ENCODE measurements at places on chromosomes 7 and 10.

DNA sequence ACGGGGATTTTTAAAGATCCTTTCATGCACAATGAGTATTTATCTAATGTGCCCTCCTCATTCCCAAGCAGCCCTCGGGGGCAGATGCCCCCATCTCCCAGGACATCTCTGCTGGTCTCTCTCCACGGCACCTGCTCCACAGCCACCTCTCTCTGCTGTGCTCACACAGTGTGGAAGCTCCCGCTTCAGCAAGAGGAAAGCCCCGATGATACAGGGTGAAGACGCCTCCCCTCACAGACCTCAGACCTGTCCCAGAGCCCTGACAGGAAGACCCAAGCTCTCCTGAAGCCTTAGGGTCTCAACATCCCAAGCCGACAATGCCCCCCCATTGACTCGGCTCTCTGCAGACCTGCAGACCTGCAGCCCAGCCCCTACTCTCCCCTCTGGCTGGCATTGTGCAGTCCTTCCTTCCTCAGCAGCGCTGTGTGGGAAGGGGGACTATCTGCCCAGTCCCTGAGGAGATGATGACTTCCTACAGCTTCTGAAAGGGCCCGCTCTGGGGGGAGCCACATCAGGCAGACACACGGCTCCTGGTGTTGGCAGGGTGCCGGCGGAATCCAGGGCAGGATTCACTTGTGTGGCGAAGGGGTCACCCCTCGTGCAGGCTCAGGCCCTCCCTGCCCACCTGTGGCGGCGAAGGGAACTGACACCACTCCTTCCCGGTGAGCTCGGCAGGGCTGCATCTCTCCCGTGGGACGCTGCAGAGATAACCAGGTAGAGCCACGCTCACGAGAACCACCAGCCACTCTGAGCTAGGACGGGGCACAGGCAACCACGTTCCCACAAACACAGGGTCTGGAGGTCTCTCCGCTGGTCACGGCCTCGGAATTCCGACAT is 61.8 kb downstream of the PTPRN2 start:
- no peaks in the 10 kb centered on the region for H3K36me3 ChIP-seq
- no peak for DNase-seq
- H3K27ac ChIP-seq: no peak overlapping the region
- no peaks in the 10 kb centered on the region for H3K27me3 ChIP-seq
- H3K4me3 ChIP-seq: no peak overlapping the region
- no peaks in the 10 kb centered on the region for H3K4me1 ChIP-seq

GRCh38 chr10:105284476-105285215 is 643.6 kb downstream of the SORCS3 start:
- no peaks in the 10 kb centered on the region for H3K36me3 ChIP-seq
- H3K4me1 ChIP-seq: no peaks in the 10 kb centered on the region
- DNase-seq: no peak
- no peak overlapping the region for H3K27ac ChIP-seq
- H3K27me3 ChIP-seq: no peaks in the 10 kb centered on the region

GRCh38 chr10:77240706-77241349 is 396.8 kb downstream of the KCNMA1 start:
- H3K27me3 ChIP-seq: no peaks in the 10 kb centered on the region
- no peak overlapping the region for H3K4me3 ChIP-seq
- H3K4me1 ChIP-seq: no peaks in the 10 kb centered on the region
- H3K36me3 ChIP-seq: no peaks in the 10 kb centered on the region
- peak overlapping the region; percentile 90 for H3K27ac ChIP-seq

GRCh38 chr7:136692221-136692620 is 176.2 kb upstream of the CHRM2 start:
- H3K4me1 ChIP-seq: no peaks in the 10 kb centered on the region
- H3K27me3 ChIP-seq: no peaks in the 10 kb centered on the region

GRCh38 chr7:147777309-147777708 is 813.3 kb upstream of the C7orf33 start:
- DNase-seq: no peak
- H3K27ac ChIP-seq: no peak overlapping the region
- no peaks in the 10 kb centered on the region for H3K27me3 ChIP-seq

GRCh38 chr7:136925044-136925443 is 56.6 kb downstream of the CHRM2 start:
- no peak overlapping the region for H3K27ac ChIP-seq
- no peaks in the 10 kb centered on the region for H3K4me1 ChIP-seq
- DNase-seq: no peak
- H3K36me3 ChIP-seq: no peaks in the 10 kb centered on the region

DNA sequence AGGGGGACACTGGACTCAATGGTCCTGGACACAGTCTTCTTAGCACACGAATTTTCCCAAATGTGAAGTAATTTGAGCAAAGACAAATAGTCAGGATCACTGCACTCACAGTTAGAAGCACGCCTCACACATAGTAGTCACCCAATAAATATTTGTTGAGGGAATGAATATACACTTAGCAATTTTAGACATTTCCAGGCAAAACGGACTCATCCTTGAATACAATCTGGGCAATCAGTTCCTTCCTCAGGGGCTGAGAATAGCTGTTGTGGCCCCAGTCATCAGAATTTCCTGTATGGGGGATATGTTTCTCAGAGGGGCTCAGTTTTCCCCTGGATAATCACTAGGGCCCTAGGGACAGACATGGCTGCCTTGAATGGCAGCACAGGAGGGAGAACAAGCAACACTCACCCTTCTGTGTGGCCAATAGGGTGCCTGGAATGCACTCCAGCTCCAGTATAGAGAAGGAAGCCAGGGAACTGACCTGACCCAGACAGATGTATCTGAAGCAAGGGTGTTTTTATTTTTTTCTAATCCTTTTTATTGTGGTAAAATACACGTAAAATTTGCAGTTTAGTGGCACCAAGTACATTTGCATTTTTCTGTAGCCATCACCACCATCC is 282.7 kb upstream of the ZNF32 start:
- DNase-seq: no peak
- H3K27me3 ChIP-seq: no peaks in the 10 kb centered on the region
- no peak overlapping the region for H3K27ac ChIP-seq
- no peaks in the 10 kb centered on the region for H3K36me3 ChIP-seq
- no peaks in the 10 kb centered on the region for H3K4me1 ChIP-seq

GRCh38 chr7:131364767-131365344 is 37.2 kb downstream of the MKLN1 start:
- DNase-seq: no peak
- H3K27me3 ChIP-seq: no peaks in the 10 kb centered on the region

DNA sequence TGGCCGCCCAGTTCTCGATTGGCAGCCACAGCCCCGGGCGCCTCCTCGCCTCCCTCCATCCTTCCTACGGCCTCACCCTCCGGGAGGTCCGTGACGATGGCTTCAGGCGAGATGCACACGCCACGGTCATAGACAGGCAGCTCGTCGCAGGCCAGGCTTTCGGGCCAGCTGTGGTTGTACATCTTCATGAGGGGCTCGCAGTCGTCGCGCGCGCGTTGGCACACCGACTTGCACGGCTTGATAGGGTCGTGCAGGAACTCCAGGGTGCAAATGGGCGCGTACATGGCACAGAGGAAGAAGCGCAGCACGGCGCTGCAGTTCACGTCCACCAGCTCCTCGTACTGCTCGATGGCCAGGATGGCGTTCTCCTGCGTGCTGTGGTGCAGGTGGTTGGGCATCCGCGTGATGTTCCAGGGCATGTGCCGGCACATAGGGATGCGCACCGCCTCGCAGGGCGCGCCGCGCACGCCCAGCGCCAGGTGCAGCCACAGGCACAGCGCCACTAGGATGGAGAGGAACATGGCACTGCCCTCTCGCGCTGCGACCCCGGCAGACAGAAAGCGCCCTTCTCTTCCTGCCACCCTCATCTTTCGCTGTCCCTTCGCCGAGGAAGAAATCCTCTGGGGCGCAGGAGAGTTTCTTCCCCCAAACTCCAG is 472 bp downstream of the SFRP4 start:
- H3K4me1 ChIP-seq: no peaks in the 10 kb centered on the region
- H3K36me3 ChIP-seq: no peaks in the 10 kb centered on the region
- peak; percentile 44 for DNase-seq
- peak overlapping the region; percentile 60 for H3K4me3 ChIP-seq
- no peaks in the 10 kb centered on the region for H3K27me3 ChIP-seq
- peak overlapping the region; percentile 94 for H3K27ac ChIP-seq

- H3K4me1 ChIP-seq: peaks cover 4% of the 10 kb centered on the region
- no peak overlapping the region for H3K27ac ChIP-seq
- no peak for DNase-seq
- no peaks in the 10 kb centered on the region for H3K27me3 ChIP-seq
- no peaks in the 10 kb centered on the region for H3K36me3 ChIP-seq
Observed at GRCh38 chr10:523925-524324, 165.5 kb downstream of the DIP2C start.

DNA sequence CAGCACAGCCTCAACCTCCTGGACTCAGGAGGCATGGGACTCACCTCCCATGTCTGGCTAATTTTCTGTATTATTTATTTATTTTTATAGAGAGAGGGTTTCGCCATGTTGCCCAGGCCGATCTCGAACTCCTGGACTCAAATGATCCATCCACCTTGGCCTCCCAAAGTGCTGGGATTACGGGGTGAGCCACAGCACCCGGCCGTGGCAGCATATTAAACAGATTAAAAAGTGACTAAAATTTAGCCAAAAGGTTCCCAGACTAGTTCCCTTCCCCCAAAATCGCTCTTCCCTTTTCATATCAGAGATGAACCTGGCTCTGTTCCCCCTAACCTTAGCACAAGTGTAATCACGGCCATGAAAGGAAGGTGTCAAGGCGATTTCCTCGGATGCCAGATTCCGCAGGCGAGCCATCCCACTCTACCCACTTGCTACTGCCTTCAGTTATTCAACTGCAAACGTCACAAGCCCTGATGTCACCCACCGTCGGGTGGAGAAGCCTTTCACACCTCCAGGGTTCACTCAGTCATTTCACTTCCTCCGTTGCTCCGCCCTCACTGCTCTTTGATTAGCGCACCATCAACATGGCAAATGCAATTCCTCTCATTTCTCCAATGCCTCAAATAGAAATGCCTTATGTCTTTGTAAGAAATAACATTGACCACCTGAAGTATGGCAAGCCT is 104.7 kb upstream of the RHEB start:
- H3K4me3 ChIP-seq: no peak overlapping the region
- no peak overlapping the region for H3K27ac ChIP-seq
- H3K4me1 ChIP-seq: no peaks in the 10 kb centered on the region
- H3K27me3 ChIP-seq: no peaks in the 10 kb centered on the region

- DNase-seq: no peak
- H3K36me3 ChIP-seq: no peaks in the 10 kb centered on the region
- H3K27me3 ChIP-seq: no peaks in the 10 kb centered on the region
- no peak overlapping the region for H3K4me3 ChIP-seq
- H3K27ac ChIP-seq: no peak overlapping the region
Observed at GRCh38 chr7:113831556-113831955, 87.3 kb downstream of the PPP1R3A start.

- no peaks in the 10 kb centered on the region for H3K36me3 ChIP-seq
- H3K27me3 ChIP-seq: no peaks in the 10 kb centered on the region
- H3K4me1 ChIP-seq: no peaks in the 10 kb centered on the region
- H3K27ac ChIP-seq: no peak overlapping the region
Observed at GRCh38 chr7:33646166-33646565, 259.2 kb upstream of the BMPER start.

GRCh38 chr7:143361552-143362130 is 872 bp downstream of the FAM131B start:
- peak overlapping the region; percentile 32 for H3K27ac ChIP-seq
- no peak for DNase-seq
- peak overlapping the region; percentile 54 for H3K4me3 ChIP-seq

Measured in uterus (tissue), 4 donors.